ENCODE measurements at places on chromosomes 6 and 20. TPM values are rescaled to one million over a fixed set of nuclear protein-coding genes. Genes with fewer than 3 reads are reported as not detected.

- peak; percentile 39 for DNase-seq
- H3K27me3 ChIP-seq, result no peaks in the 10 kb centered on the region
- no peaks in the 10 kb centered on the region for H3K36me3 ChIP-seq
- H3K4me3 ChIP-seq, result peak overlapping the region; percentile 59
These were observed 114.9 kb downstream of the AKAP7 start for GRCh38 chr6:131250122-131250521.

DNA sequence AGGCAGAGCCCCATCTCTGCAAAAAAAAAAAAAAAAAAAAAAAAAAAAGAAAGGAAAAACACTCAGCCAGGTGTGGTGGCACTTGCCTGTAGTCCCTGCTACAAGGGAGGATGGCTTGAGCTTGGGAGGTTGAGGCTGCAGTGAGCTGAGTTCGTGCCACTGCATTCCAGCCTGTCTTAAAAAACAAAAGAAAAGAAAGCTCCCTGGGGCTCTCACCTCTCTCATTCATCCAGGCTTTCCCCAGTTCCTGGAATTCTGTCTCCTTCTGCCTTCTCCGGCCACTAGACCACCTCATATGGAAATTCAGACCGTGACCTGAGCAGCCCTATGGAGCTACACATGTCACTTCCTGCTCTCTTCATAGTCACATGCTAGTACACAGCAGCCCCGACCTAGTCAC is 101.1 kb upstream of the TAB2 start:
- no peaks in the 10 kb centered on the region for H3K36me3 ChIP-seq
- no peaks in the 10 kb centered on the region for H3K27me3 ChIP-seq
- no peak for DNase-seq
- H3K27ac ChIP-seq, result no peak overlapping the region

The TRIM31 gene
- not detected for total RNA-seq

DNA sequence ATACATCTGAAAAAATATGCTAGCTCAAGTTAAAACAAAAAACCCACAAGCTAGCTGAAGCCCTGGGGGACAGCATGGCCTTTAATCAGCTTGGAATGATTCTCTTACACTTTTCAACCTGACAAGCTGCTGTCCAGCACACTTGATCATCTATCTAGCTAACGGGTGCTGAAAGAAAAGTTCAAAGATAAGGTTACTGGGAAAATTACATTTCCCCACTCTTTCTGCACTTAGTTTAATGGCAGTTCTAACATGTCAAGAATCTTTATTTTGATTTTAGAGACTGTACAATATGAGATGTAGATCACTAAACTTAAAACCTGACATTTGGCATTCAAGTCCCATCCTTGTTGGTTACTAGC is 53.4 kb downstream of the STK4 start:
- peaks cover 58% of the 10 kb centered on the region for H3K4me1 ChIP-seq
- DNase-seq, result no peak
- H3K36me3 ChIP-seq, result peaks cover 33% of the 10 kb centered on the region
- H3K4me3 ChIP-seq, result no peak overlapping the region
- no peak overlapping the region for H3K27ac ChIP-seq

The VGLL2 gene
- not detected for total RNA-seq

GRCh38 chr20:47917549-47918070 is 132.3 kb upstream of the SULF2 start:
- H3K27me3 ChIP-seq, result peaks cover 18% of the 10 kb centered on the region
- H3K36me3 ChIP-seq, result no peaks in the 10 kb centered on the region
- H3K27ac ChIP-seq, result no peak overlapping the region
- no peak overlapping the region for H3K4me3 ChIP-seq
- DNase-seq, result no peak

All from activated naive CD4-positive, alpha-beta T cell treated with anti-CD3 and anti-CD28 coated beads for 36 hours (primary cell).